ENCODE measurements at places on chromosomes 4 and X.

GRCh38 chrX:67159437-67159836, 384.4 kb upstream of the AR start:
- DNase-seq = no peak

GRCh38 chr4:111330786-111331185, 707.9 kb upstream of the PITX2 start:
- DNase-seq = no peak

- DNase-seq = no peak
Observed at GRCh38 chrX:118215346-118215745, 98.7 kb upstream of the KLHL13 start.

DNA sequence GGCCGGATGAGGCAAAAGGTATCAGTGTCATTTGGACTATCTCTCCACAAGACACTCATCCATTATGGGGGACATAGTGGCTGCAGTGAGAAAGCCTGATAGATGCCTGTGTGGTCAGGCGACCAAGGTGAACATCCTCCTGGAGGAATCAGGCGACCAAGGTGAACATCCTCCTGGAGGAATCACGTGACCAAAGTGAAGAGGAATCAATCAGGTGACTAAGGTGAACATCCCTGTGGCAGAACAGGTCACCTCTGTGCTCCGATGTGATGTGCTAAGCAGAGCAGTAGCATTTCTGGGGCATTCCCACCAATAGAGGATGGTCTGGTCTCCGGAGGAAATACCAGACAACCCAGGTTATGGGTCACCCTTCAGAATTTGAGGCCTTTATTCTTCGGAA, 44.0 kb downstream of the RNF212 start:
- no peak for DNase-seq

DNA sequence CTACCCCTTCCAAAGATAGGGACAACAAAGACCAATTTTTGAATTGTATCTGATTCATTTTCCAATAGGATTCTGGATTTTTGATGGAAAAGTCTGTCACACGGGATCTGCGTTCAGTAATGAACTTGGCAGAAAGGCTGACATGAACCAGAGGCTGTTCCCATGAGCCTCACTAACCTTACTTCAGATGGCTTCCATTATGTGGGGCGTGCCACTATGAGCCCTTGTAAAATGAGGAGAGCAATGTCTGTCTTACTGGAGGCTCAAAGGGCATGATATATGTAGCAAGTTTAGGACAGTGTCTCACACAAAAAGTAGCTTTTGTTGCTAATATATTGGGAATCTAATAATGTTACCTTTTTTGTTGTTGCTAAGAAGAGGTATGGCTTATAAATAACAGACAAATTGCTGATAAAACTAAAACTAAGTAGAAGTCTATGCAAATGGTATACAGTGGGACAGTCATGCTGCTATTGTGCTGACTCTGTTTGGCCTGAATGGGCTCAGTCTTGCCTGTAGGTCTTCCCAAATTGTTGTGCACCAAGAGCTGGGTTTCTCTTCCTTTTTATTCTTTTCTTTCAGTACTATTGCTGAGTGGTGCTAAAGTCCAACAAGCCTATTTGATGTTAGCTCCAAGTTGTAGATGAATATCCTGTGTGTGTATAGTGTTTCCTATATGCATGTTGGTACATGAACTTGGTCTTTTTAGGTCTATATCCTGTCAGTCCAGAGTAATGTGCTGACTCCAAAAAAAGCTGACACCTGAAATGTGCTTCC, 132.1 kb downstream of the SPRY1 start:
- DNase-seq = no peak

- no peak for DNase-seq
Observed at GRCh38 chr4:175953960-175954521, 111.6 kb upstream of the WDR17 start.
